Left forelimb (tissue), 1 donor: ENCODE measurements at places on chromosomes 4 and X.

DNA sequence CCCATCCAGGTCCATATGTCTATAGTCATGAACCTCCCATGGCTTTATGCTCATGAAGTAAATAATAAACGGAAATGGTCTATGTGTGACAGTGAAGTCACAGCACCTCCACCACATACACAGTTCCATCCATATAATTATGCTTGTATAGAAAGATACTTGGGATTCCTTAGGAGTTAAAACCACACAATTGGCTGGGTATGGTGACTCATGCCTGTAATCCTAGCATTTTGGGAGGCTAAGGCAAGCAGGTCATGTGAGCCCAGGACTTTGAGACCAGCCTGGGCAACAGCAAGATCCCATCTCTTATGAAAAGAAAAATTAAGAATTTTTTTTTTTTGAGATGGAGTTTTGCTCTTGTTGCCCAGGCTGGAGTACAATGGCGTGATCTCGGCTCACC is 55.6 kb upstream of the RBM47 start:
- no peak for DNase-seq

GRCh38 chr4:73740353-73740778 is at the start of gene CXCL8:
Gene CXCL8, plus strand, starts transcription at chr4:73740569. Its CDS starts 90 bp downstream, at chr4:73740659.
- no peak for DNase-seq

DNA sequence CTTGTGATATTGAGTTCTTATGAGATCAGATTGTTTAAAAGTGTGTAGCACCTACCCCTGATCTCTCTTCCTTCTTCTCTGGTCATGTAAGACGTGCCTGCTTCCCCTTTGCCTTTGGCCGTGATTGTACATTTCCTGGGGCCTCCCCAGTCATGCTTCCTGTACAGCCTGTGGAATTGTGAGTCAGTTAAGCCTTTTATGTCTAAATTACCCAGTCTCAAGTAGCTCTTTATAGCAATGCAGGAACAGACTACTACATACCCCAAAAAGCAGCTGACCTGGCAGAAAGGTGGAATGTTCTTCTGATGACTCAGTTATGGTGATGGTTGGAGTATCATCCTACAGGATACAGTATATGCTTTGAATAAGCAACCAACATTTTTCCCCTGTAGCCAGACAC is 11.4 kb upstream of the MCUB start:
- DNase-seq: no peak

DNA sequence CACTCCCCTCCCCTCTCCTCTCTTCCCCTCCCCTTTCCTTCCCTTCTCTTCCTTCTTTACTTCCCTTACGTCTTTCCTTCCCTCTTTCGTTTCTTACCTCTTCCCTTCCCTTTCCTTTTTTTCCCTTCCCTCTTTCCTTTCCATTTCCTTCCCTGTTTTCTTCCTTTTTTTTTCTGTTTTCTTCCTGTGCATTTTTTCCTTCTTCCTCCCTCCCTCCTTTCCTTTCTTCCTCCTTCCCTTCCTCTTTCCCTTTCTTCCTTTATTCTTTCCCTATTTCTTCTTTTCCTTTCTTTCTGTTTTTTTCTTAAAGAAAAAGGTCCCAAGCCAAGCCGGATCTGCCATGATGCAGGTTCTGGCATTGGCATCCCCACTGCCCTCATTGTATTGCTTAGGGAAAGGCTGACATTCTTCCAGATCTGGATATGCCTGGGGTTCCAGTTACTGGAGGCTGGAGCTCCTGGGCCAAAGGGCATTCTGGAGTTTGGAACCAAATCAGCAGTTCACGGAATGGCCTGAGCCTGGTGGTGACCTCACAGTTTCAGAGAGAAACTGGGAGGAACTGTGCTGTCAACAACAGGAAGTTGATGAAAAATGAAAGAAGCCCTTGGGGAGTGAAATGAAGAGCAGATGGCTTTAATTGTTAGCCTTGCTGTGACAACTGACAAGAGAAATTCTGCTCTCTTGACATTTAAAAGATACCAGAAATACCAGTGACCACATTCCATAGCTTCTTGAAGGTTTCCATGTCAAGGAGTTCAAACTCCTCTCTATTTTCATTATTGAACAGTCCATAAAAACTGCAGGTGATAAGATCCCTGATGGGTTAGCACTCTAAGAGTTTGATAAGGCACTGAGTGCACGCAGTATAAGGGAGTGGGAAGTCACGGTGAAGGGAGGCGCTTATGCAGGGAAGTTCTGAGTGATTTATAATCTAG is 622.1 kb downstream of the SPRY1 start:
- DNase-seq: no peak

DNA sequence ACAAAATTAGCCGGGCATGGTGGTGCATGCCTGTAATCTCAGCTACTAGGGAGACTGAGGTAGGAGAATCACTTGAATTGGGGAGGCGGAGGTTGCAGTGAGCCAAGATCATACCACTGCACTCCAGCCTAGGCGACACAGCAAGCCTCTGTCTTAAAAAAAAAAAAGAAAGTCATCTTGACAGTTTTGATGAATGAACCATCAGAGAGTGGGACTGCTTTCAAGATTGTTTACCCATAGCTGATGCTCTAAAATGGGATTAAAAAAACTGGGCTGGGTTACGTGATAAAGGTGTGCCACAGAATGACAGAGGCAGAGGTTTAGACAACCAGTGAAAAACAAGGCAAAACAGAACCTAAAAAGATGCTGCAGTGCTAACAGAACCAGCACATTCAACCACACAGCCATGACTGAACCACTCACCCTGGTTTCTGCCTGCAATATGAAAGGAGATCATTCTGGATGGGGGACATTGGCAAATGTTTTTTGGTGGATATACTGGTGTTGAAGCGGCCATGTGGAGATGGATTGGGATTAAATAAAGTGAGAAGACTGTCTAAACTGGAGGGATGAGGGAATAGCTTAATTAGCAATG is 22.2 kb downstream of the GPAT3 start:
- DNase-seq: no peak

GRCh38 chrX:7318661-7319060 is 170.7 kb upstream of the PUDP start:
- DNase-seq: no peak

DNA sequence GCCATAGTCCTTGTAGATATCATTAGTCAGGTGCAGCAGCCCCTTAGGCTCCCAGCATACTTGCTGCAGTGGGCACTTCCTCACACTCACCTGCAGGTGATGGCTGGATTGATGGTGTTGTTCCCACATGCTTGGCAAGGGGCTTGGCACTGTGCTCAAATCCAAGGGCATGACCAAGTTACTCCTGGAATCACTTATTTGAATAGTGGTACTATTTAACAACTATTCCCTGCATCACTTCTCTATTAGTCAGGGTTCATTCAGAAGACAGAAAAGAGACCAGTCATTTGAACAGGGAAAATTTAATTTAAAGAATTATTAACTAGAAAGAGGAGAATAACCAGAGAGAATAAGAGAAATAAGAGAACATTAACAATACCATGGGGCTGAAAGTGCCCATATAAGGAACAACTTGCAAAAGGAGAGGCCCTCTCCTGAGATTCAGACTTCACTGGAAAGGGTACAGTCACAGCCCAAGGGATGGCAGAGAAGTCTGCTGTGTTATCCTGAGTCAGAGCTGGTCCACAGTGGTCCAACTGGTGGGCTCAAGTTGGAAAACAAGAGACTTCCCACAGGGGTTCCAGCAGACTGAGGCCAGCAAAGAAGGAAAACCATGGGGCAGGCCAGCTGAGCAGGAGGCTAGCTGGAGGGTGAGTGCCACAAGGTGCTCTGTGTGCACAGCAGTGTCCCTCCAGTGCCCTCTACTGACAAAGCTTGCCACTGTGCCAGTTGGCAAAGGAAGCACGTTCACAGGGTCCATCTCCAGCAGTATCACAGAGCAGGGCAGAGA is 9.8 kb downstream of the SPP1 start:
- DNase-seq: no peak

DNA sequence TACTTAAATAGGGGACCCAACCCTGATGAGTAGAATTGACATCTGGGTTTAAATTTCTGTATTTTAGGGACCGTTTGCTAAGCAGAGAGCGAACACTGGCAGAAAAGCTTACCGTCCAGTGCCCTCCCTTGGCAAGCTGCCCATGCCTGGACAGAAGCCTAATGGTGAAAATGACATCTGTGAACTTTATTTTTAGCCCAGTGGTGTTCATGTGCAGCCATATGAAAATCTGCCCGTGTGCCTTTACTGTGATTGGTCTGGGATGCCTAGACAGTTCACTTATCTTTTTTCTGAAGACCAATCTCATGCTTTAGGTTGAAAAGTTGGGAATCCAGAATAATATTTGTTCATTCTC is 1.1 kb downstream of the STBD1 start:
- no peak for DNase-seq

- no peak for DNase-seq
Measured at GRCh38 chr4:120683897-120684540, 238.5 kb downstream of the PRDM5 start.

- DNase-seq: no peak
Measured at GRCh38 chr4:13238936-13239335, 245.2 kb downstream of the RAB28 start.

- DNase-seq: no peak
Measured at GRCh38 chr4:112031712-112032328, 113.4 kb upstream of the FAM241A start.

DNA sequence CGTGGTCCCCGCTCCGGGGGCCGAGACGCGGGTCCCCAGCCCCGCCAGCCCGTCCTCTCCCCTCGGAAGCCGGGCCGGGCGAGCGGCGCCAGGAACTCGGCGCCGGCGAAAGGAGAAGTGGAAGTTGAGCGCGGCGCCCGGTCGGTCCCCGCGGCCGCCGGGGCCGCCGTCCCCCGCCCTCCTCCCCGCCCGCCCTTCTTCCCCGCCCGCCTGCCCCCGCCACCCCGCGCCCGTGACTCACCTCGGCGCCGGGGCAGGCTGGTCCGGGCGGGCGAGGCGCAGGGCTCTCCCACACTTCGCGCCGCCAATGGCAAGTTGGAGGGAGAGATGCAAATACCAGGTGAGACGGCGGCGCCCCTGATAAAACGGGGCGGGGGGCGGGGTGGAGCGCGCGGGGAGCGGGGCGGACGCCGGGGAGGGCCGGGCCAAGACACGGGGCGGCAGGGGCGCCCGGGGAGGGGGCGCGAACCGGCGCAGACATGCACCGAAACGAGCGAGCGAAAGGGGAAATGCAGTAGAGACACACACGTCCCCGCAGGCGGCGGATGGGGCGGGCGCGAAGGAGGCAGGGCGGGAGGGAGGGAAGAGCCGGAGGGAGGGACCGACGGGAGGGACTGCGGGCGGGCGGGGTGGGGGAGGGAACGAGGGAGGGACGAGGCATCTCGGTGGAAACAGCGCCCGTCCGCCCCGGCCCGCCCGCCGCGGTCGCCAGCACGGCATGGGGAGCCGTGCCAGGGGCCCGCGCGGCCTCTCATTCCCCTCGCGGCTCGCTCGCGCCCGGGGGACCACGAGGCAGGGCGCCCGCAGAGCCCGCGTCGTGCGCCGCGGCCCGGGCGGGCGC is at the start of gene ELF4:
Gene ELF4 (minus strand): TSS at position 119 of the 841 bp plus-strand sequence. CDS start 29,167 bp downstream, outside the sequence.
- DNase-seq: no peak

- DNase-seq: no peak
Measured at GRCh38 chrX:47745416-47745815, 86.4 kb upstream of the UXT start.

- no peak for DNase-seq
Measured at GRCh38 chr4:168337550-168337940, 19.0 kb upstream of the DDX60 start.
